ENCODE measurements at places on chromosomes 1 and 21.

DNA sequence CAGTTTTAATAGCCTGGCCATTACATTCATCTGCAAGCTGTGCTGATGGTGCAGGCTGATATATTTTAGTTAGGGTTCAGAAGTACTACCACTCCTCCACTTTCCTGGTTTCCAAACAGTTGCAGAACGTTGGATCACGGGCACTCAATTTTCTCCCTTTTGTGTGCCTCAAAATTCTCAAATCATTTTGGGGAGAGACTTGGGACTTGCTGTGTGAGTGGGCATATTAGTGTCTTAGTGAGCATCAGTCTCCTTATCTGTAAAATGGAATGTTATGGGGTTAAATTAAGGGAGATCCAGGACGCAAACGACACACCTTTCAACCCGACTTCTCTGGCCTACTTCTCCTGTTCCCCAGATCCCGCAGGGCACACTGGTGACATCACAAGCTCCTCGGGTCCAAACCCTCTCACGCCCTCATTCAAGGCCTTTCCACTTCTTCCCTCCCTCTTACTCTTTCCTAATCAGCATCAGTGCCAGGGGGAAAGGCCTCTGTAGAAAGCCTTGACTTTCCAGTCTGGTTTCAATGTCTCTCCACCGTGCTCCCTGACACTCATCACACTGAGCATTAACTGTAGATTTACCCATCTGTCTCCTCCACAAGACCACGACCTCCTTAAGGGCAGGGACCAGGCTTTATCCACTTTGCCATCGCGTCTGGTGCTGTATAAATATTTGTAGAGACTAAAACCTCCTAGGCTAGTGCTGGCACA is 1.2 kb downstream of the PIGP start:
- peak; percentile 68 for DNase-seq

GRCh38 chr1:50262436-50262835 is 153.7 kb downstream of the ELAVL4 start:
- DNase-seq: no peak

GRCh38 chr1:43979528-43980254 is 681 bp downstream of the B4GALT2 start:
- DNase-seq: no peak

DNA sequence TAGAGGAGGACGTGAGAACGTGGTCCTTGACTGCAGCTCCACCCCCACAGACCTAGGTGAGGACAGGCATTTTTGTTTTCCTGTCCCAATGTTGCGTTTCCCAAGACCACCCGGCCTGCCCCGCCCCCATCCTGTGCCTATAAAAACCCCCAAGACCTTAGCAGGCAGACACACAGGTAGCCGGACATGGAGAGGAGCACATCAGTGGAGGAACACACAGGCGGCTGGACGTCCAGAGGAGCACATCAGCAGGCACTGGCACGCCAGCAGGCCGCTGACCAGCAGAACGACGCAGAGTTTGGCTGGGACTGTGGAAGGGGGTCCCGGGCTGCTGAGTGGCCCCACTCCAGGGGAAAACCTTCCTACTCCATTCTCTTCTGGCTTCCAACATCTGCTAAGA is 12.7 kb upstream of the HMGCL start:
- no peak for DNase-seq

DNA sequence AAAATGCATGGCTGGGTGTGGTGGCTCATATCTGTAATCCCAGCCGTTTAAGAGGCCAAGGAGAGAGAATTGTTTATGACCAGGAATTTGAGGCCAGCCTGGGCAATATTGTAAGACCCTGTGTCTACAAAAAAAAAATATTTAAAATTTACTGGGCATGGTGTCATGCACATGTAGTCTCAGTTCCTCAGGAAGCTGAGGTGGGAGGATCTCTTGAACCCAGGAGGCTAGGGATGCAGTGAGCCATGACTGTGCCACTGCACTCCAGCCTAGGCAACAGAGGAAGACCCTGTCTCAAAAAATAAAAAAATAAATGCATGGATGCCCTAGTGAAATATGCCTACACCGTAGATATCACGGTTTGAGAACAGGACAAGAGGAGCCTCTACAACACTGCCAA is 1331.2 kb upstream of the B3GALT2 start:
- no peak for DNase-seq

- DNase-seq: no peak
Measured at GRCh38 chr1:222974496-222974895, 159.7 kb downstream of the DISP1 start.

GRCh38 chr1:165536016-165536415 is 7.8 kb upstream of the LRRC52 start:
- no peak for DNase-seq

GRCh38 chr21:29961291-29962027 is 21.7 kb upstream of the GRIK1 start:
- no peak for DNase-seq

- DNase-seq: no peak
Measured at GRCh38 chr21:46608672-46609111, 3.8 kb upstream of the S100B start.

DNA sequence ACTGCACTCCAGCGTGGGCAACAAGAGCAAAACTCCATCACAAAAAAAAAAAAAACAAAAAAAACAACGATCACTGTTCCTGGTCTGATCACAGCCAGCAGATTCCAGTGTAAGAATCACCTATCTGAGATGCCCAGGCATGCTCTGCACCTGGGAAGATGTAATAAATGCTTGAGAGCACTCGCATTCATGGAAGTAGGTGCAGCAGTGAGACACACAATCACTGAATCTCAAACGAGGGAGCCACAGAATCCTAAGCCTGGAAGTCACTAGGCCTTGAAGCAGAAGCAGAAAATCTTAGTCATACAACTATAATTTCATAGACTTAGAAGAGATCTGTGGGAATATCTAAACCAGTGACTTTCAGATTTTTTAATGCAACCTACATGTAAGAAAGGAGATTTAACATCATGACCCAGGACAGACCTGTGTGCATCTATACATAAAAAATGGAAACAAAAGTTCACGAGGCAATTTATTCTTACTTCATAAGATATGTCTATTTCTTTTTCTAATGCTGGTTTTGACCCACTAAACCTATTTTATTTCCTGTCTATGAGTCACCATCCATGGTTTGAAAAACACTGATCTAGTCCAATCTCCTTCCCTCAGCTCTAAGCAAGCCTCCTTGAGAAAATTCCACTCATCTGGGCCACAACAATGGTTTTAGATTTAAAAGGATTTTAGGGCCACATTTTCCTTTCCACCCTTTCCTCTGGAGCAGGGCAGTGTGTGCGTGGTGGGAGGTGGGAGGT is 30.4 kb downstream of the RIMS3 start:
- no peak for DNase-seq

DNA sequence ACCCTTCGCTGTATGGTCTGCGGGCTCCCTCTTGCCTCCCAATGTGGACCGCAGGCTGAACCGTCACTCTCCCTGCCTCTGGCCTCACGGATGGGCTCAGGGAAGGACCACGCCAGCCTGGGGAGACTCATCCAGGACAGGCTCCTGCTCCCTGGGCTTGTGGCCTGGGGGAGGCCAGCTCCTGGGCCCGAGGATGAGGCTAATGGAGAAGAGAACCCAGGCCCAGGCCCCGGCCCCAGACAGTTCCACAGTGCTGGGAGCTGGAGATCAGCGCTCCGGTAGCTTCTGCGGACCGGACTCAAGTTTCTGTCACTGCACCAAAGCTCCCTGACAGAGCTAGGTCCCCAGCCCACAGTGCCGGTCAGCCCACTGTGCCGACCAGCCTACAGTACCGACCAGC is 13.4 kb upstream of the PLEKHG5 start:
- no peak for DNase-seq
